Astrocyte (in vitro differentiated cells and primary cell): ENCODE measurements at places on chromosomes 16 and 17. TPM values are rescaled to one million over a fixed set of nuclear protein-coding genes. Genes with fewer than 3 reads are reported as not detected.
A peak's percentile ranks its signal among the peaks of the same experiment; 100 is the strongest.

DNA sequence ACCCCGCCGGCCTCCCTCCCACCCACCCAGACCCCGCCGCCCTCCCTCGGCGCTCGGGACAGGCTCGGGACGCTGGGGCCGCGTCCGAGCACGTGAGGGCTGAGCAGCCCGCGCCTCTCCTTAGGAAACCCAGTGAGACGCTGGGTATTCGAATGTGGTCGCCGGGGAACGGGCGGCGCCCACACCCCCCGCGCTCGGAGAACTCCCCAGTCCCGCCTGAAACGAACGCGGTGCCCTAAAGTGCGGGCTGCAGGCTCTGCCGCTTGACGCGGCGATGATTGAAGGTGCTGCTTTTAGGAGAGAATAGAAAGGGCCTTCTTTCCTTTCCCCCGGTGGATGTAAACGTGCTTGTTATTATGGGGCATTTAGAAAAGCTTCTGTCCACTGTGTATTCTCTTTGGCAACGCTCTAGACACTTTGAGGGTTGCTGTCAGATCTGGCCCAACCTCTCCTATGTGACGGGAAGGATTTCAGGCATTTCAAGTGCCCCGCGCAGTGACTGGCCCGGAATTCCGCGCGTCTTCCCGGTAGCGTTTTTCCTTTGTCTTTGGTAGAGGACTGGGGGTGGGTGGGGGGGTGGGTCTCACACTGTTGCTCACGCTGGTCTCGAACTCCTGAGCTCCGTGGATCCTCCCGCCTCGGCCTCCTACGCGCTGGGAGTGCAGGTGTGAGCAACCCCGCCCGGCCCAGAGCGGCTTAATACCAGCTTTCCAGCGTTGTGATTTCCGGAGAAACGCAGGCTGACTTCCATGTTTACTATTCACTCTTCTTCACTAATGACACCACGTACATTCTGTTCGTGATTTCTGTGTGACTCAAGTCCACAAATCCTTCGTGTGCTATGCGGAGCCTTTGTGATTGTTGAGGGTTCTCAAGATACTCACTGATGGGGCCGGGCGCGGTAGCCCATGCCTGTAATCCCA, 21.8 kb upstream of the FOXK2 start:
- peak; percentile 87 for DNase-seq

DNA sequence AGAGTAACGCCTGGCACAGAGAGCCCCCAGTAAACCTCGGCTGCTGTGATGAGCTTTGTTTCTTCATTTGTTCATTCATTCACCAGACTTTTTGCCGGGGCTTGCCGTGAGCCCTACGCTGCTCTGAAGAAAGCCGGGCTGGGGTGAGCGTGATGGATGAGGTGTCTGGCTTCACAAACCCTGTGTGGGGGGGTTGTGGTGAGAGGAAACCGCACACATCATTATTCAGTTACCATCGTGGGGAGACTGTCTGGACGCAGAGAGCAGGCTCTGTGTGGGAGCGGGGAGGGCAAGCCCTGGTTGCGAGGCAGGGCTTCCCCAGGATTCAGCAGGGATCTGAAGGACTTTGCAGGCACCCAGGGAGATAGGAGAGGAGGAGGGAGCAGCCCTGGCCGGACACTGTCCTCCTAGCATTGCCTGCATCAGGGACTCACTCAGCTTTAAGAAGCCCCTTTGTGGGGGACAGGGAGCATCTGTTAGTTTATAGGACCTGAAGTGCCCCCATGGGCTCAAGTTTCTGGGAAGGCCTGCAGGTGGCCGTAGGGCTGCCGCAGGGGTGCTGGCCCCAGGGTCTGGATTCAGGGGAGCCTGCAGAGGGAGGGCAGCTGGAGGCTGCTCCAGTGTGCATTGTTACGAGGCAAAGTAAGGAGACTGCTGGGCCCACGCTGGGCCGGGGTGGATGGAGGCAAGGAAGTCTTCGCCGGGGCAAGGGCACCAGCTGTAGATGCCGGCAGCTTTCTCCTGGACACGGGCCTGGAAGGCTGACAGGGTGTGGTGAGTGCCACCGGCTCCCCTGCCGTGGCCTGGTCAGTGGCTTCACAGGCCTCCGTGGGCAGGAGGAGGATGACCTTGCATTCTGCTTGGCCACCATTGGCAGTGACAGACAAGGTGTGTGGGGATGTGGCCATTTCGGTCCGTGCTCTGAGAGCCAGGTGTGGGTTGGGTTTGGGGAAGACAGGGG, 334.5 kb downstream of the SEC14L1 start:
- peak; percentile 96 for DNase-seq

GRCh38 chr17:43822570-43823190, 10.3 kb downstream of the MPP3 start:
- no peak for DNase-seq

DNA sequence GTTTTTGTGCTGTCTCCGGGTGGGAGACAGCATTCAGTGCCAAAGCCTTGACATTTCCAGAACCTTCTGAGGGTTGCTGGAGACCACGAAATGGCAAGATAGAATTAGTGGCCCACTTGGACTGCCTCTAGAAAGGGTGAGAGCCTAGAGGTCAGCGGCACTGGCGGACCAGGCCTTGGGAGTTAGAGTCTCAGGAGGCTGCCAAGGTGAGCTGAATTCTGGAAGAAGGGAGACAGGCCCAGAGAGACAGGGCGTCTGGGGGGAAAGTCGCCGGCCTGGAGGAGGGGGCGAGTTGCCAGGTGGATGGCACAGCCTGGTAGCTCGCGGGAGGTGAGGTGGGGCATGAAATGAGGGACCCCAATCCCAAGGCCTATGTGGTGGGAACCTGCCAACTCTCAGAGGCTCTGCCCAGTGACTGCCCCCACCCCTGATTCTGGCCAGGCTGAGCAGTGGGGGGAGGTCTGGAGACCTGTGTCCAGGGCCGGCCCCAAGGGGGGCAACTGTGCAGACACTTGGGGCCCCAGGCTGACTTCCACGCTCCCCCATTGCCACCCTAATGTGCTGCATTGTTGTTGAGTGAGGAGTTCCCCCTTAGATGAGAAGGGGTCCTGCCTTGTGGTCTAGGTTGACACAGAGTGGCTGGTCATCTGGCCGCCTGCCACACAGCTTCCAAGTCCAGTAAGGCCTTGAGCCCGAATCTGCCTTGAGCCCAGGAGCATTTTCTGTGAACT, 211.1 kb upstream of the CIBAR2 start:
- no peak for DNase-seq

GRCh38 chr16:15792563-15792971, 64.3 kb downstream of the MYH11 start:
- DNase-seq = no peak

- no peak for DNase-seq
Observed at GRCh38 chr16:82197540-82198240, 27.7 kb upstream of the MPHOSPH6 start.

DNA sequence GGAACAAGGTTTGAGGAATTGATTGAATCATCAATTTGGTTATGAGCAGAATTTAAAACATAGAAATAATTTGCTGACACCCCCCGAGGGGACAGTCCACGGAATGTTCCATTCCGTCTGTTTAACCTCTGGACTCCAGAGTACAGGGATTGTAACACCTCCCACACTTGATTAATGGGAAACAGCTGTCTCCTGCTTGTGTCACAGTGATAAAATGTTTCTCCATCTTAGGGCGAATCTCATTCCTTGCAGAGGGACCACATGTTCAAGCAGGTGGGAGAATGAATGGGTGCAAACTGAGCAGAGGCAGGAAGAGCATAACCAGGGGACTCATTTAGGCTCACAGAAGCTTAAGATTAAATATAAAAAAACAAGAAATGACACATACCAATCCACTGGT, 249.5 kb upstream of the RBFOX1 start:
- DNase-seq = no peak

DNA sequence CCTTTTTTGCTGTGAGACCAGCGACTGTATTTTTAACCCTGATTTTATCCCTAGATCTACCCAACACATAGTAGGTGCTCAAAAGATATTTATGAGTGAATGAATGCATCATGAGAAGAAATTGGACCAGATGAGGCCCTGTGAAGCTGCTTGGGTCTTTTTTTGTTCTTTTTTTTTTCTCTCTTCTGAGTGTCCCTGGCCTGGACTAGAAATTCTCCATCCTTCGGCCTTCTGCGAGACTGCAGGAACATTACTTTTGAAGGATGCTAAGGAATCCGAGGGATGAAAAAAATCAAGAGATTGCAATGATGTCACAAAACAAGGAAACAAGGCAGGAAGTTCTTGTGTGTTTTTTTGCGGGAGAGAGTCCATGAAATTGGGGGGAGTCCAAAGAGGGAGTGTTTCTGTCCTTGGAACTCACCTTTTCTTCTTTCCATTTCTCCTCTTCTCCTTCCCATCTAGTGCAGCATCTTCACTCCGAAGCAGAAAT, 560 bp upstream of the RUSF1 start:
- peak; percentile 53 for DNase-seq

GRCh38 chr16:81616321-81617020, 162.6 kb upstream of the PLCG2 start:
- DNase-seq = peak; percentile 39

DNA sequence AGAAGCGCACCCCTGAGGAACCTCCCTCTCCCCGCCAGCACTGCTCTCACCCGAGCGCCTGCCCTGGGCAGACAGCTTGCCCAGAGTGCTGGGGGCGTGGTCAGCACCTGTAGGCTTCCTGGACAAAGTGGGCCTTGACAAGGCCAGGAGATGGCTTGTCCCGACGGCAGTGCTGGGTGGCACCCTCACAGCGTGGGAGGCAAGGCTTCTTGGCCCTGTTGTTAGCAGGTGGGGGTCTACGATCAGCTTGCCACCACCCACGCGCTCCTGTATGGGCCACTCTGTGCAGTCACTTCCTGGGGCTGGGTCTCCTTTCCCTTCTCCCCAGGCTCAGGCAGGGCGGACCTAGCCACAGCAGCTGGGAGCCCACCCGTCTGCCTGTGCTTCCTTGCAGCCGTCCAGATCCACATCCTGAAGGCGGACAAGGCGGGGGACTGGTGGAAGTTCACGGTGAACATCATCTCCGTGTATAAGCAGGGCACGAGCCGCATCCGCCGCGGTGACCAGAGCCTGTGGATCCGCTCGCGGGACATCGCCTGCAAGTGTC, 218.0 kb downstream of the NTN1 start:
- no peak for DNase-seq

DNA sequence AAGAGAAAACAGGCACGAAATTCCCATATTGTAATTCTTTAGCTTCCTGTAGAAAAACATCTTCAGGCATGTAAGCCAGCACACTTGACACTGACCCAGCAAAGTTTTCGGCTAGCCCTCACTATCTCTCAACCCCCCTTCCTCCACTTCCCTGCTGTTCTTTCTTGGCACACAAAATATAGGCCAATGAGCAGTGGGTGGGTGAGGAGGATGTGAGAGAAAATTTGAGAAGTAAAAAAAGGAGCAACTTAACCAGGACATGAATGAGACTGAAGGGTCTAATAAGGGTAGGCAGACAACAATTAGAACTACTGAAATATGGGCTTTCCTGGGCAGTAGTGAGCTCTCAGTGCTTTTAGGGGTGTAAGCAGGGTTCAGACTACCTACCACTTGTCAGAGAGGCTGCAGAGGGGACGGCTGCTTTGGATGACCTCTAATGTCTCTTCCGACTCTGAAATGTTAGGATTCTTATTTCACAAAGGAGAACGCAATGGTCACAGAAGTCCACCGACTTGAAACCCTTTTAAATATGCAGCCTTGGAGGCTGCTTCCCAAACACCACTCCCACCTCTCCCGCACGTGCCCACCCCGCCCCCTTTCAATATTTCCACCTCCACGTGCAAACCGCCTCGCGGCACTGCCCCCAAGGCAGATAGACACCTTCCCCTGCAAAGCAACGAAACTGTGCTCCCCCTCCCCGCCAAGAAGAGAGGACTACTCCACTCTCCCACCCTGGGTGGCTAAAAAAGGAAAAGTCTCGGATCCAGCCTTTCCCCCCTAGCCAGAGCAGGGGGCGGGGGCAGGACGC, 889 bp downstream of the MBTD1 start:
- DNase-seq = no peak

DNA sequence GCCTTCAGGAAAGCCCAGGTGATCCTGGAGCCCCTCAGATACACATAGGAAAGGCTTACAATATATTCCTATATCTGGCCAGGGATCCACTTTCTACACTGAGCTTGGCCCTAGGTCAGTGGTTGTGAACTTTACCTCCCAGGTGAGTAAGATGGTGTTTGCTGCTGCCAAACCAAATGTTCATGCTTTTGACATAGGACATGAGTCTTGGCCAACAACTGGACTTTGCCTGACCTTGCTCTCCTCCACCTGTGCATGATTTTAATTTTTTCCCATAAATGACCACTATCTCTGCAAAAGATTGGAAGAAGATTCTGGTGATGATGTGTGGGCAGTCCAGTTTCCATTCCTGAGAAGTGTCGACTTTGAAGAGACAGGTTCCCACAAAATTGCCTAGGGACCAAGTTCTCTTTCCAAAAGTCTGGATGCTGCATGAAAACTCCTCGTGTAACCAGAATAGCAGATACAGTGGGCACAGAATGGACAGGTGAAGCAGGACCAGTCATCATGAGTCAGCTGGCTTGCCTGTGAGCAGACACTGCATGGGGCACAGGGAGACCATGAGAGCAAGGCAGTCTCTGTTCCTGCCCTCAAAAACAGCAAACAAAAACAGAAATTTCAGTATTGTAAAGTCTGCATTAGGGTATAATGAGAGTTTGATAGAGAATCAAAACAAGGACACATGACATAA, 226.4 kb upstream of the MON1B start:
- no peak for DNase-seq

GRCh38 chr16:16830401-16830800, 451.5 kb downstream of the NPIPA7 start:
- DNase-seq = no peak

GRCh38 chr16:52256310-52257078, 290.4 kb downstream of the TOX3 start:
- no peak for DNase-seq

DNA sequence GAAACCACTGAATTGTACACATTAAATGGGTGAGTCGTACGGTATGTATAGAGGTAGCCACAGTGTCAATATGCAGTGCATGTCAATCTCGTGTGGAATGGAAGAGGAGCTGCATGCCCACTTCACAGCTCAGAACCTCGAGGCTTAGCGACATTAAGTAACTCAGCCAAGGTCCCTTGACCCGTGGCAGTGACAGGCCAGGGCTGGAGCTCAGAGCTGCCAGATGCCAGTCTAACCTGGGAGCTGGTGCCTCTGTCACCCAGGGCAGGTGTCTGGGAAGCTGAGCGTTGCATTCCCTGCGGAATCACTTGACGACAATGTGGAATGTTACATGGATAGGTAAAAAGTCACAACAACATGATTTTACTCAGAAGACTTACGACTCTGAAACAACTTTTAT, 298.1 kb downstream of the FOXL1 start:
- DNase-seq = no peak

GRCh38 chr16:54503856-54504219, 217.3 kb upstream of the IRX3 start:
- no peak for DNase-seq

GRCh38 chr17:31155208-31155810, 60.5 kb downstream of the NF1 start:
- DNase-seq = peak; percentile 35

- no peak for DNase-seq
Observed at GRCh38 chr17:31486351-31487062, 95.0 kb downstream of the RAB11FIP4 start.

Gene TBC1D28
- not detected in 2 replicates for total RNA-seq

Gene CBX2
- total RNA-seq = 3.9 and 6.7 TPM in 2 replicates

Gene SPN
- total RNA-seq = 0.07 TPM in 1 of 2 replicates, not detected in the other

Gene PITPNM3
- 1.0 and 1.3 TPM in 2 replicates for total RNA-seq

Gene CHST4
- total RNA-seq = 0.09 TPM in 1 of 2 replicates, not detected in the other

Gene HBQ1
- total RNA-seq = 2.7 and 4.7 TPM in 2 replicates

Gene KRTAP4-7
- not detected in 2 replicates for total RNA-seq

Gene LGALS9B
- total RNA-seq = not detected in 2 replicates

Gene RNF167
- 88.0 and 89.7 TPM in 2 replicates for total RNA-seq
